NCI-H2171 (cell line): ENCODE measurements at places on chromosomes 12 and 14.

GRCh38 chr12:32264961-32265360 is 134.4 kb upstream of the FGD4 start:
- peak; percentile 91 for DNase-seq

DNA sequence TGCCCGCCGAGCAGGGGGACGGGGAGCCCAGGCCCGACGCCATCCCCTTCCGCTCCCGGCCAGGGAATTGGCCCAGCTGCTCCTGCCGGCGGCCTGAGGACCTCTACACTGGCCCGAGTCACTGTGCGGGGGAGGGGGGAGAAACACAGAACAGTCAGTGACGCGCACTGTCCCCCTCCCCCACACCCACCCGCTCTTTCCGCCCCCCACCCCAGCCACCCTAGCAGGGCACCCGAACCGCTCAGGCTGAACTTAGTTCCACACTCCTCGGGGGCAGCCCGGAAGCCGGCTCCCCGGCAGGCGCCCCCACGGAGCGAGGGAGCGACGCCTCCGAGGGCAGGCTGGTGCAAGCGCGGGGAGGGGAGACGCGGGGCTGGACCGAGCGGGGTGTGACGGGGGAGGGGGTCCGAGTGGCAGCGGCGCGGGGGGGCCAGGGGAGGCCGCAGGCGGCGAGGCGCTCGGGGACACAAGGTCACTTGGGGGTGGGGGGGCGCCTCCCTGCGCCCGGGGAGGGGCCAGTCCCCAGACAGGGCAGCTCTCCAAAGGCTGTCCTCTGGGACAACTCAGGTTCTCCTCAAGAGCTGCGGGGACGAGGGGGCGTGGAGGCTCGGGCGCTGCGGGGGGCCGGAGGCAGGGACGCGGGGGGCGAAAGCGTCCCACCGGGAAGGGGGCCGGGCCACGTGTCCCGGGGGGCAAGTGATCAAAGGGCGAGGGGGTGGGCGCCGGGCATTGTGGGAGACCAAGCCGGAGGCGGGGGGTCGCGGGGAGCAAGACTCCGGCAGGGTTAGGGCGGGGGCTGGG is 648 bp downstream of the CHD4 start:
- peak; percentile 78 for DNase-seq

DNA sequence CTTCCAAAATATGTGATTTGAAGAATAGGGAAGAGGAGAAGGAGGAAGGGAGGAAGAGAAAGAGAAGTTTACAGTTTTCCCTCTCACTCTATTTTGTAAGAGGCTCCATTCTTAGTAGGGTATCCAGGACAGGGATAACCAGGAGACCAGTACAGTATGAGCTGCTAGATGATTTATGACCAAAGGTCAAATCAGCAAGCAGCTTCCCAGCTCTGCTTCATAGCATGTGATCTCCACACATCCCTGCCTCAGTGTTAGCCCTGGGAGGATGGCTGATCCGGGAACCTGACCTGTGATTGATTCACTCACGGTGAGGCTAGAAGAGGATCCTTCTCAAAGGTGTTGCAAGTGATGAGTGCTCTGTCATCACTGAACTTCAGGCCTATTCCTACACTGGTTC is 16.6 kb downstream of the RDH12 start:
- DNase-seq: no peak

GRCh38 chr12:85257671-85258070 is 22.3 kb upstream of the ALX1 start:
- DNase-seq: no peak

DNA sequence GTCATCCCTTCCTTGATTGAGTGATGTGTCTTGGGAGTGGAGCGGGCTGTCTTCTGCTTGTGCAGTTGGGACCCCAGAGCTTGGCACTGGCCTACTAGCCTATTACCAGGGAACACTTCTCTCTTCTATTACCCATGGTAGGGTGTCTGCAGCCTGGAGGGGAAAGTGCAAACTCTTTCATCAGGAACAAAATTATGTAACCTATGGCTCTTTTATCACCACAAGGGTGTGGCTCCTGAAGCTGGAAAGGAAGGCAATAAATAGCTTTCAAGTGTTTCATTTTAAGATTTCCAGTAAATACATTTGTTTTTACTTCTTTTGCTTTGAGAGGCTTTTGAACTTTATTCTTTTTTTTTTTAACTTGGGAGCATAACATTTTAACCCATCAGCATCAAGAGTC is 349.7 kb upstream of the FAR2 start:
- DNase-seq: no peak

- DNase-seq: no peak
These were observed 196.3 kb downstream of the TRHDE start for GRCh38 chr12:72468505-72468904.

DNA sequence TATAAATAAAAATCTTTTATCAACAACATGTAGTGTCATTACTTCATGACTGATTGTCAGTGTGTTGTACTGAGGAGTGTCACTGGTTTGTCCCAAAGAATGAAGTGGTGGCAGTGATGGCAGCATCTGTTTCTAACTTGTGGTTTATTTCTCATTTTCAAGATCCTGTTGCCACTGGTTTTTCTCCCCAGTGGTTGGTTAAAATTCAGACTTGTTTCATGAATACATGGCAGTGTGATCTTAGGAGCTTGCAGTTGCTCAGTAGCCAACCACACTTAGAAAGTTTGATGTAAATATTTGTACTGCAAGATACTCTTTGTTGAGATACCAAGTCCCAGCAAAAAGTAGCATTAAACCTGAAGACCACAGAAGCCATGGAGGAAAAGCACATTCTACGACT is 69.8 kb downstream of the PLEKHA5 start:
- DNase-seq: no peak

- DNase-seq: no peak
These were observed 141.4 kb downstream of the TTLL5 start for GRCh38 chr14:75802486-75802885.

GRCh38 chr14:67650694-67651093 is 23.7 kb downstream of the VTI1B start:
- DNase-seq: no peak

DNA sequence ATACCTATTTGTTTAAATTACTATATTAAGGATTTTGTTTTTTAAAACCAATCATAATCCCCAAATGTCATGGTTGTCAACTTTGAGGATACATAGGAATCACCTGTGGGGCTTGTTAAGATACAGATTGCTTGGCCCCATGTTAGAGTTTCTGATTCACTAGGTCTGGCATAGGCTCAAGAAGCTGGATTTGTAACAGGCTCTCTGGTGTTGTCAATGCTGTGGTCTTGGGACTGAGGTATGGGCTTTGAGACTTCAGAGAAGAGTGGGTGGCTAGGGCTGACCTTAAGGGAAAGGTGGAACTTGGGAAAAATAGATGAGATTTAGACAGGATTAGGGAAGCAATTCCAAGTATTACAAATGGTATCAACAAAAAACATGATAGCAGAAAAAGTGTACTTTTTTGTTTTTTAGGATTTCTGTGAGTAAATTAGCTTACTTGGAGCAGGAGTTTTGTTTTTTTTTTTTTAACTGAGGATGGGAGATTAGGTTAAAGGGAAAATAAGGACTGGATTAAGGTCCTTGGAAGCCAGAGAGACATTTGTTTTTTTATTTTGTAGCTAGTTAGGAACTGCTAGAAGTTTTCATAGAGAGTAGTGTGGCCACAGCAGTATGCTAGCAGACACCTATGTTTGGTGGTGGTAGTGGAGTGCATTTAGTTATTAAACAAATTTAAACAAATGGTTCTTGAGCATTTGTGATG is 88.6 kb downstream of the RAD51B start:
- no peak for DNase-seq

DNA sequence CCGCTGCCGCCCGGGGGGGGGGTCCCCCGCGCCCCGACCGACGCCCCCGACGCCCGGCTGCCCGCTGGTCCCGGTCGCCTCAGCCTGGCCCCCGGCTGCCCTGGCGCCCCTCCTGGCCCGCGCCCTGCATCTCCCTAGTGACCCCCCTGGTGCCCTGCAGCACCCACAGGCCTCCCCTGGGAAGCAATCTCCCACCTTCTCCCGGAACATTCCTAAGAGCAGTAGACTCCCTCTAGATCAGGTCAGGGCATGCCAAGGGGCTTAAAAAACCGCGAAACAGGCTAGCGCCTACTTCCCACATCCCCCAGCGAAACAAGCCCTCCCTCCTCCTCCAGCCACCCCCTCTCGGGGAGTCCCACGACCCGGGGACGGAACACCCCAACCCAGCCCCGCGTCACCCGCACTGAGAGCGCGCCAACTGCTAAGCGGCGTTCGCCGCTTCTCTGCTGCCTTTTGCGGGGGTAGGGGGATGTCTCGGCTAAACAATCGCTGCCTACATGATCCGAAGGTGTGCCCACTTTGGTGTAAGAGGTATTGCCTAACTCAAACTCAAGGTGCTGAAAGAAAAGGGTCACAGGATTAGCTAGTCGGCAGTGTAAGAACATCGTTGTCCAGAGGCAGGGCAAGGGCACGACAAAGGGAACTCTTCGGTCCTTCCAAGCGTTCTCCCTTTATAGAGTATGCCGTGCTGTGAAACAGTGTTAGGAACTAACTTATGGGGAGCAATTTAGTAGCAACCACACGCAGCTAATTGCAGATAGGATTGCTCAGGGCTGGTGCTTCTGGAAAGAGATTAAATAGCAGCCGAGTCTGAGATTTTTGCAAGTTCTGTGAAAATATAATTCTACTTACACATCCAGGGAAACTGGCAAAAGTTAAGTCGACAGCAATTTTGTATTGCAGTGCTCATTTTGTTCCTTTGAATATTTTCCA is 619 bp upstream of the NTN4 start:
- no peak for DNase-seq

DNA sequence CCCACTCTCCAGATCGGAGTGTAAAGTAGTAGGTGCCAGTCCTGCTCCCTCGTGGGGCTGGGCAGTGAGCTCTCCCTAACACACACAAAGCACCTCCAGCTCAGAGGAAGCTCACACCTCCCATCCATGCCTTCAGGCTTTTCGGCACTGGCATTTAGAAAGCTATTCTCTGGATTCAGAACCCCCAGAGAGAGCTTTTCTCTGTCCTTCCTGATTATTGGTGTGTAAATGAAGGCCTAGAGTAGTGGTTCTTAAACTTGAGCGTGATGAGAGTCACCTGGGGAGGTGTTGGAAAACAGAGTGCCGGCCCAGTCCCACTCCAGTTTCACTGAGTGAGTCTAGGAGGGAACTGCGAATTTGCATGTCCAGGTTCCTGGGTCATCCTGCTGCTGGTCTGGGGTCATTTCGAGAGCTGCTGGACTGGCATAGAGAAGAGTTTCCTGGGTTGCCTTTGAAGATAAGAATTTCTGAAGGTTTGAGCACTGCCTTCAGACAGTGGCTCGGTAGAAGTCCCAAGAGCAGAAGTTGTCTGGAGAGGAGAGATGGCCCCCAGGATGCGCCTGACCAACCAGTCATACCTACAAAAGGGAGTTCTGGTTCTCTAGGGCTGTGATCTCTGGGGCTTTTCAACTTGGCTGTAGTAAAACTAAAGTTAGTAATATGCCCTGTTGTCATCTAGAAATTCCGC is 15.1 kb downstream of the CD9 start:
- no peak for DNase-seq

- DNase-seq: no peak
These were observed 11.3 kb downstream of the NCOR2 start for GRCh38 chr12:124556074-124556466.

DNA sequence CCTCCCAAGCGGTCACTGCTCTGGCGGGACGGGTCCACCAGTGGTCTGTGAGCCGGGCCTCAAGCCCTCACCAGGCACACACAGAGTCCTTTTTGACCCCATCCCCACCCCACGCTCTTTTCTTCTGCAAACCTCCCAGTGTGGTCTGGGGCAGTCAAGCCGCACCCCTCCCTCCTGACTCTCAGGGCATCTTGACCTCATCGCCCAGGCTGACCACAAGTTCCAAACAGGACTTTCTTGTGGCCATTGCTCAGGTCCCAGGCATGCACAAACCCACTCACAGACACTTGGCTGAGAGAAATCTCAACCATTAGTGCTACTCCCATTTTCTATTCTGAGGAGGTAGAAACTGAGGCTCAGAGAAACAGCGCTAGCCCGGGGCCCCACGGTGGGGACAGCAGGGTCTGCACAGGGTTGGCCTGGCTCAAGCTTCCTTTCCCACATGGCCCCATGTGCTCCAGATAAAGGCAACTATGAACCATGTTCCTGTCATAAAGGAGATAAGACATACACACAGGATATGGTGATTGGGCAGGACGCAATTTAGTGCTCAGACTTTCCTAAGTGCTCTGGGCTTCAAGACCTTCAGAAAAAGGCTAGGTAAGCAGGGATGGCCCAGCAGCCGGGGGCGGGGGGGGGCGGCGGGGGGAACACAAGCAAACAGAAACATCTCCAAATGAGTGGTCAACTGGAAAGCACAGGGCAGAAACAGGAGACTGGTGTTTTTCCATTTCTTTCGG is 69.6 kb downstream of the ITPK1 start:
- DNase-seq: no peak

DNA sequence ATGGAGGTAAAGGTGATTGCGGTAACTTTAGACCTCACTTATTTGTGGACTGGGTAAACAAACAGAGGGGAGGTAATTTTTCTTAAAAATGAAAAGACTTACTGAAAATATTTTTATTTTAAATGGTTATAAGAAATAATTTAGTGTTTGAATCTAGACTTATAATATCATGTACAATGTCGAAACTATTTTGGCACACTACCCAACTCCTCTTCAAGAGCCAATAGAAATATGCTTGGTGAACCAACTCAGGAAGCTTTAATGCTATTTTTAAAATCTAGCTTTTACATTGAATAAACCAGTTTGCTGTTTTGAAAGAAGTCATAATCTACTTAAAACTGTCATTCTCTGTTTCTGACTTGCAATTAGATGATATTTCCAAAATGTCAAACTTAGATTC is 175.8 kb upstream of the NPAS3 start:
- DNase-seq: no peak

GRCh38 chr12:30989754-30990153 is 63.2 kb downstream of the TSPAN11 start:
- peak; percentile 80 for DNase-seq

DNA sequence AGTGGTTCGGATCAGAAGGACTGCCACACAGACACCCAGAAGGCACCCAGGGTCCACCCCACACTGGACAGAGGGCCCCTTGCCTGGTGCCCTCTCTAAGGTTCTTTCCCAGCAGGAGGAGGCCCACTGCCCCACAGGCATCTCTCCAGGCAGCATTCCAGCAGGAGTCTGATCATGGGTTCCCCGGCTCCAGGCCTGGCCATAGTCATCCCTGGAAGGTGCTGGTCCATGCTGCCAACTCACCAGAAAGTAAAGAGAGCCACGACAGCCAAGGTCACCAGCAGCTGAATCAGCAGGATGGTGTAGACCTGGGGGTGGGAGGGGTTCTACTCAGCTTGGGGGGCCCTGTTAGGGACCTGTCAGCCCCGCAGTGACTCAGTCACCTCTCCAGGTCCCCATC is 6.4 kb downstream of the FAIM2 start:
- no peak for DNase-seq

DNA sequence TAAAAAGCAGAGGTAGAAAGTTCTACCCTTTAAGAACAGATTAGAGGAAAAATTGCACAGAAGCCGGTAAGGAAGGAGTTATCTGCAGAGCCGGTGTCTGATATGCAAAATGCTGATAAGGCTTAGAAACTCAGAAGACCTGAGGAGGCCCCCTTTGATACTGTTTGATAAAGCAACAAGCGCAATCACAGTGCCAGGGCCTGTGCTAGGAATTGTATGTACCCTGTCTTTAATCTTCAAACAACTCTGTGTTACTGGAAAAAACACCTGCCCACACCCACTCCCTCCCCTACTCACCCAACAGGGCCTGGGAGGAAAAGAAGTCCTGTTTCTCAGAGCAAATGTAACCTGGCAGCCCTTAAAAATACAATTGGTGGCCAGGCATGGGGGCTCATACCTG is 112.7 kb upstream of the FUT8 start:
- DNase-seq: no peak

- no peak for DNase-seq
These were observed 68.3 kb downstream of the KDM2B start for GRCh38 chr12:121512561-121512960.

GRCh38 chr14:104895207-104895785 is 29.4 kb upstream of the PLD4 start:
- no peak for DNase-seq
